Activated T-cell treated with anti-CD3 and anti-CD28 coated beads for 4 hours (primary cell): ENCODE measurements at places on chromosomes 11 and 22.

- no peak for DNase-seq
Measured at GRCh38 chr11:34890812-34891211, 25.4 kb downstream of the APIP start.

DNA sequence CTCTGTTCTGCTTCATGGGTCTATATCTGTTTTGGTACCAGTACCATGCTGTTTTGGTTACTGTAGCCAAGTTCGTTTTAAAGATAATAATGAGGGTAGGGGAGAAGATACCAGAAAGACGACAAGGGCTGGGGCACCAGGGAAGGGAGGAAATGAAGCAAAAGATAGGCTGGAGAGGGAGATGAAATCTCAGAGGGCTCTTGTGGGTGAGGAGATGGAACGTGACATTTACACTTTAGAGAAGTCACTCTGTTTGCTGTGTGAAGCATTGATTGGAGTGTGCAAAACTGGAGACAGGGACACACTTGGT lies 33.5 kb downstream of the OR4D9 start:
- no peak for DNase-seq

- no peak for DNase-seq
Measured at GRCh38 chr22:34917239-34917638, 148.7 kb upstream of the ISX start.

- no peak for DNase-seq
Measured at GRCh38 chr11:86175191-86175590, 69.4 kb upstream of the EED start.

- no peak for DNase-seq
Measured at GRCh38 chr11:74949753-74950137, 679 bp downstream of the SPCS2 start.

DNA sequence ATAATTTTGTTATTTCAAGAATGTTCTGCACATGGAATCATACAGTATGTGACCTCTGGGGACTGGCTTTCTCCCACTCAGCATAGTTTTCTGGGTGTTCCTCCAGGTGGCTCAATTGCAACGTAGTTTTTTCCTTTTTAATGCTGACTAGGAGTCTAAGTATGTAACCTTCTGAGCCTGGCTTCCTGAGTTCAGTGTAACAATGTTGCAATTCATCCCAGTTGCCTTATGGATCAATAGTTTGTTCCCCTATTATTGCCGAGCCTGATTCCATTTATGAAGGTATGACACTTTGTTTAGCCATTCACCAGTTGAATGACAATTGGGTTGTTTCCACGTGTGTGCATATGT lies 128.3 kb downstream of the CRYBB2 start:
- DNase-seq = no peak

DNA sequence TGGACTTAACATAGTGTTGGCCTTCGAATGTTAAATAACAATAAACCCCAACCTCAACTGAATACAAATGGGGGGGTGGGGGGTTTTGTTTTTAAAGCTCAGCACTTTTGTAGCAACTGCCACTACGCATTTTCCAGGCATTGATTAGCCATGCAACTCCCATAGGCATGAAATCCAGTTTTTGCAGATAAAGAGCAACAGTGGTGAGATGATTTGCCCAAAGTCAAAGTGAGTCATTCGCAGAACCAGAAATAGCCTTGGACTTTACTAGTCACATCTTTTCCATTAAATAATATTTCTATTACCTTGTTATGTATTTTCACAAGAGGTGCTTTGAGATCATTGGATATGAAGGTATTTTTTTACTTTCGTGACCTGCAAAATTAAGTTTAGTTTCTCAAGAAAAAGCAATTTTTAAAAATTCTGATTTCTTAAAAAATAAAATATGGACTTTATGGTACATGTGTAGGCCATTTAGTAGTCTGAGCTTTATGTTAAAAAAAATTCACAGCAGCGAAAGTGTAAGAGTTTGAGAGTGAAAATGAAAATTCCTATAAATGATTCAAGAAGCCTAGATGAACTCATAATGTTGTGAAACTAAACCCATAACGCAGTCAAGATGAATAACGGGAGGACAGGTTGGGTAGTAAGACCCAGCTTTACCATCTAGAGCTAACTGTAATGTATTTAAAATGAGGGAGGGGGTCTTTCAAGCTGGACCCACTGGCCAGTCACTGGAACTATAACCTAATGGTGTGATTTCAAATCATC lies 1.9 kb upstream of the PHF21A start:
- DNase-seq = no peak

GRCh38 chr11:121048464-121049233 lies 24.7 kb downstream of the TBCEL start:
- DNase-seq = no peak

GRCh38 chr11:123072762-123073161 lies 10.8 kb upstream of the HSPA8 start:
- no peak for DNase-seq

GRCh38 chr11:100203789-100204188 lies 483.3 kb upstream of the ARHGAP42 start:
- no peak for DNase-seq

DNA sequence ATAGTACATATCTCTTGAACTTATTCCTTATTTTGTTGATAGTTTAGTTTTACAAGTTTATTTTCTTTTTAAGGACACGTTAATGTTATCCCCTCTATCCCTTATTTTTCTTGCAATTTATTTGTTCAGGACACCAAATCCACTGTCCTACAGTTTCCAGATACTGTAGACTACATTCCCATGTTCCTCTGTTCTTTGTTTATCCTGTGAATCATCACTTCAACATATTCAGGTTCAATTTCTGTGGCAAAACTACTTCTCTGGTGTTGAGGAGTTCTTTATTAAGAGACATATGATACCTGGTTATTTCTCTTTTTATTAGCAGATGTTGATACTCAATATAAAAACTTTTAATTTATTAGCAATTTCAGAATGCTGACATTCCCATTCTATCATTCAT lies 72.8 kb upstream of the CLNS1A start:
- no peak for DNase-seq

DNA sequence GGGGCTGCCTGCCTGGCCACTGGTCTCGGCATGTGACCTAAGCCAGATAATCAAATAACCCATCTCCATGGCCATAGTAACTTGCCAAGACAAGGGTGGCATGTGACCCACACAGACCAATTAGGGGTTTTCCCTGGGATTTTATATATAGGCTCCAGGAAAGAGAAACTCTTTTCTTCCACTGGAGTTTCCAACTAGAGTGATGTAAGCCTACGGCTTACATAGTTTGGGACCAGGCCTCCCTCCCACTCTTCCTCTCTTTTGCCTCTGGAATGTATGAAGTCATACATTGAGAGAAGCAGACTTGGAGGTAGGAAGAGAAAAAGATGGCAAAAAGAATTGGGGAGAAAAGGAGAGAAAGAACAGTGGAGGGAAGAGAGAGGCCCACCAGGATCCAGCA lies 84.6 kb upstream of the LDLRAD3 start:
- no peak for DNase-seq

- DNase-seq = no peak
Measured at GRCh38 chr22:26585104-26585790, 4.7 kb downstream of the TPST2 start.

DNA sequence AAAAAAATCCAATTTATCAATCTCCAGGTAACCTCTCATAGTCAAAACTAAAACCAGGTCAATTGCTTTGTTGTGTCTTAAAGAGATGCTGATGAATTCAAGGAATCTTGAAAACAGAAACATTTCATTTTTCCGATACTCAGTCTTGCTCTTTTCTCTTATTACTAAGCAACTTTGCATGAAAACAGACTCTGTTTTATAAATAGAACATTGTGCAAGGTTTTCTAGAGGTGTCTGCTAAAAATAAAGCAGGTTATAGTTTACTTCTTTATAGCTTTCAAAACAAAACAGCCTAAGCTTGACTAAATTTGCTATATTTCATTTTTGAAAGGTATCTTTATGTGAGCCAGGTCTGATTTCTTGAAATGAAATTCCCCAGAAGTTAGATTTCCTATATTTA lies 109.3 kb downstream of the ARL14EP start:
- no peak for DNase-seq

GRCh38 chr22:37211075-37211865 lies 1.0 kb downstream of the SSTR3 start:
- DNase-seq = no peak

GRCh38 chr22:41417622-41418390 lies 28.8 kb downstream of the TOB2 start:
- DNase-seq = no peak

- no peak for DNase-seq
Measured at GRCh38 chr11:2521081-2521732, 76.4 kb downstream of the KCNQ1 start.

GRCh38 chr11:46682773-46683752 lies 17.4 kb downstream of the ARHGAP1 start:
- no peak for DNase-seq

GRCh38 chr11:34259087-34259486 lies 98.7 kb downstream of the ABTB2 start:
- DNase-seq = no peak

GRCh38 chr11:33564856-33565453 lies 135.7 kb downstream of the C11orf91 start:
- DNase-seq = no peak

DNA sequence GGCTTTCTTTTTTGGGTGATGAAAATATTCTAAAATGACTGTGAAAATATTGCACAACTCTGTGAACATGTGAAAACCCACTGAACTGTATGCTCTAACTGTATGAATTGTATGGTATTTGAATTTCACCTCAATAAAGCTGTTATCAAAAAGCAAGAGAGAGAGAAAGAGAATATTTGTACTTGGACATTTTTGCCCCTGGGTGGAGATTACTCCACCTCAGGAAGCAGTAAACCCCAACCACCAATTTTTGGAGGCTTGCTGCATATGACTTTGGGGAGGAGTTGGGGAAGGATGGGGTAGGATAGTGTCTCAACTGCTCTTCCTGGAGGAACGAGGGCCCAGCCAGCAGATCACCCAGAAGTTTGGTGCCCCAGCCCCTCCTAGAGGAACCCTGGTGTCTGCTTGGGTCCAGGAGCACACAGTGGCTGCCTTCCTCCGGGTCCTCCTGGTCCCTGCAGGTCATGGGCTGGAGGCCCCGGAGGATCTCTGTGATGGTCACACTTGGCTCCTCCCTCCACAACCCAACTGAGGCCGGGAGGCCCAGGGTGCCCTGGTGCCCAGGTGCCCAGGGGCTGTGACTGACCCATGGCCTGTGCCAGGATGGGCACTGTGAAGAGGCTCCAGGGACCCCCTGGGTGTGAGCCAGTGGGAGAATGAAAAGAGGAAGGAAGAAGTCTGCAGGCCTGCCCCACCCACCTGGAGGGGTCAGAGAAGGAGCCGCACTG lies 15.3 kb upstream of the PICK1 start:
- no peak for DNase-seq

DNA sequence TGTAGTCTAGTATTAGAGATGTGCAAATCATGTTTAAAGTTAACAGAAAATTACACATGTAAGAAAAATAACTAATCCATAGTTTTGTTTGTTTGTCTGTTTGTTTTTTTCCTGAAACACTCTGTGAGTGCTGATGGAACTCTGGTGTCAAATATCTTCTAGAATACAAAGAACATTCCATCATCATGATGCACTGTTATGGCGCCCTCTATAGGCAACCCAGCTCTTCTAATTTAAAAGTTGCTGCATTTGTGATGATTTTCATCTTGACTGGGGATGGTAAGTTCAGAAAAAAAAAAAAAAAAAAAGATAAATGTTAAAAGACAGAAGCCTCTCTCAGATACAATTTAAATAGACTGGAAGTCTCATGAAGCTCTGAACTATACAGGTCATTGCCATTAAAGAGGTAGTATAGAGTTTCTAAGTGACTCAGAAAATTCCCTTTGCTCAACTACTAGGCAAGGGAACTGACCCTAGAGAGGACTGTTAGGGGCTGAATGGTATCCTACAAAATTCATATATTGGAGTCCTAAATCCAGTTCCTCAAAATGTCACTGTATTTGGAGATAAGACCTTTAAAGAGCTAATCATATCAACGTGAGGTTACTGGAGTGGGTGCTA lies 597.2 kb upstream of the ANO3 start:
- no peak for DNase-seq

DNA sequence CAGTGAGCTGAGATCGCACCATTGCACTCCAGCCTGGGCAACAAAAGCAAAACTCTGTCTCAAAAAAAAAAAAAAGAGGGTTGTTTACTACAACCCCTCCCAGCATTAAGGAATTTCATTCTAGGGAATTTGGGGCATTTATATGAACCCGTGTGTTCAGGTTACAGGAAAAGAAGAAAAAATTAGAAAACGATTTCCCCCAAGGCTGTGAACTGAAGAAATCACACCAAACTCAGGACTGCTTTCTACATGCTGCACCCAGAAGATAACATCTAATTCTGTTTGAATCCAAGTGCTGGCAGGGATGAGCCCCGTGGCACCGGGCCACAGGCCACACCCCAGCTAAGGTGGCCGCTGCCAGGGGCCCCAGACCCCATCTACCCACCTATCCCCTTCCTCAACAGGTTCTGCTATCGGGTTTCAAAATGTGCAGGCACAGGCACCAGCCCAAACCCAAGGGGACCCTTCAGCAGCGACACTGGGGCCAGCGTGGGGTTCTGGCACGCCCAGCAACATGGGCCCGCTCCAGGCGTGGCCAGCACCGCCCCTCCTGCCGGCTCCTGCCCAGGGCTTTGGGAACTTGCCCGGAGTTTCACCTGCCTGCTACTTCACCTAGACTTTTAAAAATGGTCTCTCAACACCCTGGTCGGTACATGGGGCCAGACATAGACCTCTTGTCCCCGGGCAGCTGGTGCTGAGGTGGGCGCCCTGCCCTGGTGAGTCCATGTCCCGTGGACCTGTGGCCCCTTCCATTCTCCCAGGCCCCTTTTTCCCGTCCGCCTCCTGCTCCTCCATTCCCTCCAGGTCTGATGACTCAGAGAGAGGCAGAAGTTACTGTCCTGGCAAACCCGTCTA lies 11.8 kb downstream of the CELSR1 start:
- DNase-seq = no peak

DNA sequence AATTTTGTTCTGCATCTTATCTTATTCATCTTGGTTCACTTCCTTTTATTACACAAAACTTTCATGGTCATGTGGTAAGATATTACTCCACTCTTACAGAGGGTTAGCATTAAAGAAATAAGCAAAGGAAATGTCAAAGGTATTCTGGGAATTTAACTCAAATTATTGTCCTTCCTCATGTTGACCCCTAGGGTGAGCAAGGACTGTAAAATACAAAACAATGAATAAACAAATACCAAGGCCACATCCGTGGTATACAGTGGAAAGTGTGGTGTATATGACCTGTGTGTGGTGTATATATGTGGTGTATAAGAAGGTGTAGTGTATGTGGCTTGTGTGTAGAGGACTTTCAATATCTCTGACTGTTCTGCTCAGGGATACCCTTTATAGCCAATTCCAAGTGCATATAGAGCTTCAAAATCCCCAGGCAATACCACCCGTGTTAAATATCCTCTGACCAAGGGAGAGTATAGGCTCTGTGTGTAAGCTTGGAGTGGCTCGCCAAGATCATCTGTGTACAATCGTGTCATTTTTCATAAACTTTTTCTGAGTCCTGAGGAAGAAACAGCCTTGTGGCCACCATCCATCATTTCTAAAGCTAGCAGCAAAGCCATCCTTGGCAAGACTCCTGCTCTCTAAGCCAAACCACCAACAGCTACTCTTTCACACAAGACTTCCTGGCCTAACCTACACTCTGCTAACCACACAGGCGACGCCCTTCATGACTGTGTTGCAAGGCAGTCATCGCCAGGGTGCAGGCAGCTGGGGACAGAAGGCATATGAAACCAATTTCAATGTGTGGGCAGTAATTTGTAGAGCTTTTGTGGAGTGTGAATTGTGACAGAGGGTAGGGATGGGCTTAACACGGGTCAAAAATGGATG lies 548.0 kb downstream of the ETS1 start:
- peak; percentile 63 for DNase-seq

GRCh38 chr11:90639461-90639993 lies 416.7 kb upstream of the CHORDC1 start:
- DNase-seq = no peak
